GM18507 (cell line): ENCODE measurements at places on chromosomes 3 and 15.

DNA sequence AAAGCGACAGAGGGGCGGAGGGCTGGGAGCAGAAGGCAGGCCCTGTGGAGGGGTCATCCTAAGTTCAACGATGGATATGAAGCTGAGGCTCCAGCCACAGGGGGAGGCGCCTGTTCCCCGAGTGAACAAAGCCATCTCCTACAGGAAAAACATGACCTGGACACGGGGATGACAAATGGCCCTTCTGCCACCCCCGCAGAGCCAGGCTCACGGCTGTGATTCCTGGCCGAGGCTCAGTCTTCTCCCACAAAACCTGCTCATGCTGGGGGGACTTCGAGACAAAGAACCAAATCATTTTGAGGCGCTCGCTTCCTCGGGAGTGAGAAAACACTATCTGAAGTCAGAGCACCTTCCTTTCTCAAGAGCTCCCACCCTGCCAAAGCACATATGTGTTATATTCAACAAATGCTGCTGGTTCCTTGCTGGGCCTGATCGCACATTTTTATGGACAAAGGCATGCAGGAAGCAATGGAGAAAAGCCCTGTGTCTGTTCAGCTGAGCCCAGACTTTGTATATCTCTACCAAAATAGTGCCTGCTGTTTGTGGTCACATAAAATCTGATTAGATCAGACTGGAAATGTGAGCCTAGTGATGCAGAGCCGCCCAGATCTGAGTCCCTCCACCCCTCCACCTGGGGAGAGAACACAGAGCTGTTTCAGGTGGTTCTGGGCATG, 5.6 kb downstream of the RBP1 start:
- no peak for DNase-seq

GRCh38 chr3:108804437-108804836, 18.1 kb upstream of the TRAT1 start:
- no peak for DNase-seq

DNA sequence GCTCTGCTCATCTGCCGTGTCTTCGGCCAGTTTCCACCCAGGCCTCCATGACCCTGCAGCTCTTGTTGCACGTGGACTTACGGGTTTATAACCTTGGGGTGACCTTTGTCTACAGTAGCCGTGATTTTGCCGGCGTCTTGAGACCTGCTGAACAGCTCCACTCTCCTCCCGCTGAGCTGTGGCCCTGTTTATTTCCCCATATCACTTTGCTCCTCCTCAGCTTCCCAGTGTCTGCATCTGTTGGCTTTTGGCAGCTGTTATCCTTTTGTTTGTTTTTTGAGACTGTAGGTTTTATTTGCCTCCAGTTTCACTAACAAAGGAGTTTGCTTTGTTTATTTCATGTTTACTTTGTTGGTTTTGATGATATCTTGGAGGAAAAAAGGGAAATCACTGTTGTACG, 29.3 kb upstream of the SLC28A1 start:
- DNase-seq = no peak

DNA sequence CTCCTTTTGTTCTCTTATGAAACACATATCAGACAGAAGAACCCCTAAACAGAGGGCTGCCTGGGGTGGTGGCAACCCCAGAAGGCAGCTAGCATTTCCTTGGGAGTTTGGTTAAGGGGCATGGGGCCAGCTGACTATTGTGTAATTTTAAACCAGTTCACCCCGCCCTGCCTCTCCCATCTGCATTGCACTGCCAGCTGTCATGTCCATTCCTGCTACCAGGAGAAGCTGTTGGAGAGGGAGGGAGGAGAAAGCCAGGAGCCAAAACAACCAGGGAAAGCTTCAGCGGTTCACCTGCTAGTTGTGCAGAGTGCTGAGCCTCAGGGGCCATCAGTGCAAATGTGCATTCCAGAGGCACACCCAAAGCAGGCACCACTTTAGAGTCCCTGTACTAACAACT, 47.6 kb upstream of the ATP1B3 start:
- DNase-seq = no peak
